ENCODE measurements at places on chromosomes 4 and X. TPM values are rescaled to one million over a fixed set of nuclear protein-coding genes. Genes with fewer than 3 reads are reported as not detected.

Gene TMPRSS11A
- not detected for total RNA-seq

DNA sequence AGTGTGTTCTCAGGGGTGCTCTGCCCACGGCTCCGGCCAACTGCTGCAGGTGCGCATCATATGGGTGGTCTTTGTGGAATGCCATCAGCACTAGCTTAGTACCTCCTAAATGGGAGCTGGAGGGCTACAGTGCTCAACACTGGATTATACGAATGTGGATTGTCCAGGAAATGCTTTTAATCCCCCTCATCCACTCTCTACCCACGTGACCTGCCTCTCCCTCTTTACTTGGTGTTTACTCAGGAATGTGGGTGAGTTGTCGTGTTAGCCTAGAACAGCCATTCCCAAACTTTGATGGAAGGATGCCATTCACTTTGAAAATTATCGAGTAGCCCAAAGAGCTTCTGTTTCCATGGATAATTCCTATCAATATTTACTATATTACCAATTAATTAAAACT, 150.8 kb downstream of the PTTG2 start:
- H3K4me3 ChIP-seq: no peak overlapping the region
- no peak overlapping the region for H3K27ac ChIP-seq
- H3K27me3 ChIP-seq: no peaks in the 10 kb centered on the region
- peaks cover 67% of the 10 kb centered on the region for H3K4me1 ChIP-seq

DNA sequence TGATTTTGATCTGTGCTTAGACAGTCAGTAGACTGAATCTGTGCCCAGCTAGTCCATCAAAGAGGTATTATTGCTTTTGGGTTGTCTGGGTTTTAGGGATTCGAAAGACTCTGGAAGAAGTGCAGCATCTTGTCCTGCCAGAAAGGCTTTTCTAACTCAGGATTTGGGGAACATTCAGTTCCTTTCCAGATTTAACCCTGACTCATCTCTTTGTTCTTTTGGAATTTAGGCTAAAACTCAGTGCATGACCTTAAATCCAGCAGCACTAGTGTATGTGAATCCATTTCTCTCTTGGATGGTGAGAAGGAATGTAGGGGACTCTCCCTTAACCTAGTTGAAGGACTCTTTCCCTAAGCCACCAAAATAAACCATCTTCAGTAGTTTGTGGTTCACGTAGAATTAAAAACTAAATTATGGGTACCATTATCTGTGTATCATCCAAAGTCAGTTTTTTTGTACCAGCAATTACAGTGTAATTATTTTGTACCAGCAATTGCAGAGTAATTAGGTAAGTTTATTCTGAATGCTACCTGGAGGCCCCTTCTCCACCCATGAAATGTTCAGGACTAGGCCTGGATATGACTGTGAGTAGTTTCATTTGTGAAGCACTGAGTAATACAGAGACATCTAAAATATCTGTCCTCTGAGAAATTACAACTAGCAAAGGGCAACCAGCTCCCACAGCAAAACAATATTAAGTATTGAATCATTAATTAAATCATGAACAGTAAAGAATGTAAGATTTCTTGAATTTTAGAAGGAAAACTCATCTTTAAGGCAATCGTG, 384.0 kb downstream of the TMA16 start:
- DNase-seq: no peak
- H3K36me3 ChIP-seq: no peaks in the 10 kb centered on the region
- H3K4me1 ChIP-seq: no peaks in the 10 kb centered on the region
- no peak overlapping the region for H3K27ac ChIP-seq
- H3K4me3 ChIP-seq: no peak overlapping the region

DNA sequence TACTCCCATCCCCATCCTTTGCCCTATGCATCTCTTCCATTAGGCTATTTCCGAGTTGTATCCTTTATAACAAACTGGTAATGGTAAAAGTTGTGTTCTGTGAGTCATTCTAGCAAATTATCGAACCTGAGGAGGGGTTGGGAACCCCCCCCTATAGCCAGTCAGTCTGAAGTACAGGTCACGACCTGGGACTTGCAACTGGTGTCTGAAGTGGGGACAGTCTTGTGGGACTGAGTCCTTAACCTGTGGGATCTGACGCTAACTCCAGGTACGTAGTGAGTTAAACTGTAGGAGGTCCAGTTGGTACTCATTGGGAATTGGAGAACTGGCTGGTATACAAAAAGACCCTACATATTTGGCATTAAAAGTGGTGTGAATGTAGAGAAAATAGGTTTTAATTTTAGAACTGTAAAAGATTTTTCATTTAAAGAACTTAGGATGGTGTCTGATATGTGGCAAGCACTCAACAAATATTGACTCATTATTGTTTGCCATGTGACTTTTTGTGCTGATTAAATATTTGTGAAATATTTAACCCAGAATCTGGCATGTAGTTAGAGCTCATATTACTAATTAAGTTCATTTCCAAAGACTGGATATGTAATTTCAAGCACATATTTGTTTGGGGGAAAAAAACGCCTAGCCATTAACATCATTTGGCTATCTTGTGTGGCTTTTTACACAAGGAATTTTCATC, 50.7 kb downstream of the CHST7 start:
- no peaks in the 10 kb centered on the region for H3K36me3 ChIP-seq
- H3K4me1 ChIP-seq: peaks cover 21% of the 10 kb centered on the region

- H3K36me3 ChIP-seq: peaks cover 64% of the 10 kb centered on the region
- H3K27me3 ChIP-seq: peaks cover 28% of the 10 kb centered on the region
- peak overlapping the region; percentile 99 for H3K27ac ChIP-seq
- peak overlapping the region; percentile 68 for H3K4me3 ChIP-seq
- H3K4me1 ChIP-seq: peaks cover 80% of the 10 kb centered on the region
- DNase-seq: peak; percentile 82
Observed at GRCh38 chrX:45758319-45758718, 557.6 kb upstream of the DIPK2B start.

DNA sequence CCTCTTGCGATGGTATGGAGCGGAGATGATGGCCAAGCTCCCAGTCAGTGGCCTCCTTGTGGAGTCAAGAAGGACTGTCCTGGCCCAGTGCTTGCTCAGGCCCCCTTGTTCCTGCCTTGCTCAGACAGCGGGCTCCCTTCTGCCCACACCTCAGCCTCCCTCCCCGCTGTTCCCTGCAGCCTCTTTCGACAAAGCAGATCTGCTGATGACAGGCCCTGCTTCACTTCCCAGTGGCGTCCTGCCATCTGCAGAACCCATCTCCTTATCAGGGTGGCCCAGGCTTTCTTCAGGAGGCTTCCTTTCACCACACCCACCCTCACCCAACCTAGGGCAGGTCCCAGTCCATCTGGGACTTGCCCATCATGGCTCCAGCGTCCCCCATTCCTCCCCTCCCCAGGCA, 80.0 kb downstream of the CLDN34 start:
- H3K27ac ChIP-seq: no peak overlapping the region
- no peaks in the 10 kb centered on the region for H3K36me3 ChIP-seq
- H3K27me3 ChIP-seq: no peaks in the 10 kb centered on the region
- H3K4me1 ChIP-seq: peaks cover 43% of the 10 kb centered on the region

DNA sequence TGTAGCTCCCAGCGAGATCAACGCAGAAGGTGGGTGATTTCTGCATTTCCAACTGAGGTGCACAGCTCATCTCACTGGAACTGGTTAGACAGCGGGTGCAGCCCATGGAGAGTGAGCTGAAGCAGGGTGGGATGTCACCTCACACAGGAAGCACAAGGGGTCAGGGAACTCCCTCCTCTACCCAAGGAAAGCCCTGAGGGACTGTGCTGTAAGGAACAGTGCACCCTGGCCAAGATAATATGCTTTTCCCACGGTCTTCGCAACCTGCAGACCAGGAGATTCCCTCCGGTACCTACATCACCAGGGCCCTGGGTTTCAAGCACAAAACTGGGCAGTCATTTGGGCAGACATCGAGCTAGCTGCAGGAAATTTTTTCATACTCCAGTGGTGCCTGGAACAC, 216.4 kb upstream of the TET2 start:
- no peak overlapping the region for H3K27ac ChIP-seq
- no peaks in the 10 kb centered on the region for H3K36me3 ChIP-seq
- H3K27me3 ChIP-seq: peaks cover 2% of the 10 kb centered on the region
- no peak for DNase-seq
- no peak overlapping the region for H3K4me3 ChIP-seq

Gene DKC1
- 52.2 TPM for total RNA-seq

DNA sequence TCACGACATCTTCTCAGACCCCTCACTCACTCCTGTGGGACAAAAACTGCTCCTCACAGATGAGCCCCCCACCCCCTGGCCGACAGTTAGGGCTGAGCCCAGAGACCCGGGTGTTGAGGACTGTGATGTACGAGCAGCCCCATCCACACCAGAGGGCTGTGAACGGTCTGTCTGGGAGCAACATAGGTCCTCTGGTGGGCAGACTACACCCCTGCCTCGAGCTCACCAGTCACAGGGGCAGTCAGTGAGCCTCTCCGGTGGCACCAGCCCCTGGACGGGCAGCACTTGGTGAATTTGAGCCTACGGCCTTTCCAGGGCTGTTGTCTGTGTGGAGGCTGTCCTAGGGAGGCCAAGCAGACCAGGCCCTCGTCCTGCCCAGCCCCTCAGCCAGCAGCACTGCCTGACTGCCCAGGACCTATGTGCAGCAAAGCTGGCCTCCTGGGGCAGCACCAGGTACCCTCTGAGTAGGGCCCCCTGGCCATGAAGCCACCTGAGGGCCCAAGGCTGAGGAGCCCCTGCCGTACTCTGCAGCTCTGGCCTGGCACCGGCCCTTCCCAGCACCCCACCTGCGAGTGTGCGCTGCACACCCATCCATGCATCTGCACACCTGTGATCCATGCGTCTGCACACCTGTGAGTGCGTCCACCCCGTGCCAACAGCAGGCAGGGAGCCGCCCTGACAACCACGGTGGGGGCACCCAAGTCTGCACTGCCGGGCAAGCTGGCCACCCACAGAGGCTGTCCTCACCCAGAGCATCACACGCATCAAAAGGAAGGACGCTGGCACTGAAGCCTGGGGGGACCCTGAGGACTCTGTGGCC, 111.6 kb upstream of the NKX1-1 start:
- H3K4me1 ChIP-seq: no peaks in the 10 kb centered on the region
- no peaks in the 10 kb centered on the region for H3K36me3 ChIP-seq
- DNase-seq: no peak
- H3K27me3 ChIP-seq: peaks cover 22% of the 10 kb centered on the region

Gene SLC30A9
- 69.9 TPM for total RNA-seq

Gene CSAG1
- total RNA-seq: not detected

- H3K27me3 ChIP-seq: no peaks in the 10 kb centered on the region
- H3K27ac ChIP-seq: no peak overlapping the region
- DNase-seq: no peak
- H3K4me3 ChIP-seq: no peak overlapping the region
Observed at GRCh38 chrX:152614791-152615190, 22.9 kb upstream of the GABRQ start.

DNA sequence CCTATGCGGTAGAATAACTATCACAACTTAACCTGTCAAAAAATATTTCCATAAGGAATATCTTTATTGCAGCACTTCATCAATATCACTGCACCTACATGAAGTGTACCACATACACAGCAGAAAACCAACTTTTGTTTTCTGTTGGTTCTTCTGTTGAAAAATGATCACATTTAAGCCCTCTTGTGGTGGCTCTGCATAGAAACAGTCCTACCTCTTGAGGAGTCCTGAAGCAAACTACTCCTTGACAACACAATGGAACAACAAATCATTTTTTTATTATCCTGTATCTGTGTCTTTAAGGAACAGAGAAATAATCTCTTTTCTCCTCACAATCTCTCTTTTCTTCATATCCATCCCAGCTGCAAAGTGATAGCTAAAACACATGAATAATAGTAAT, 39.8 kb upstream of the ATOH1 start:
- no peak overlapping the region for H3K27ac ChIP-seq
- H3K27me3 ChIP-seq: no peaks in the 10 kb centered on the region
- H3K36me3 ChIP-seq: no peaks in the 10 kb centered on the region
- no peaks in the 10 kb centered on the region for H3K4me1 ChIP-seq
- no peak overlapping the region for H3K4me3 ChIP-seq
- DNase-seq: peak; percentile 13

GRCh38 chrX:77087529-77088169, 359.5 kb upstream of the FGF16 start:
- no peaks in the 10 kb centered on the region for H3K27me3 ChIP-seq
- peak; percentile 13 for DNase-seq
- no peaks in the 10 kb centered on the region for H3K4me1 ChIP-seq
- H3K36me3 ChIP-seq: no peaks in the 10 kb centered on the region
- H3K27ac ChIP-seq: no peak overlapping the region
- no peak overlapping the region for H3K4me3 ChIP-seq

- peak overlapping the region; percentile 84 for H3K27ac ChIP-seq
- H3K4me1 ChIP-seq: peaks cover 67% of the 10 kb centered on the region
- H3K4me3 ChIP-seq: peak overlapping the region; percentile 60
- no peak for DNase-seq
Observed at GRCh38 chr4:183164963-183165362, 65.9 kb downstream of the WWC2 start.

DNA sequence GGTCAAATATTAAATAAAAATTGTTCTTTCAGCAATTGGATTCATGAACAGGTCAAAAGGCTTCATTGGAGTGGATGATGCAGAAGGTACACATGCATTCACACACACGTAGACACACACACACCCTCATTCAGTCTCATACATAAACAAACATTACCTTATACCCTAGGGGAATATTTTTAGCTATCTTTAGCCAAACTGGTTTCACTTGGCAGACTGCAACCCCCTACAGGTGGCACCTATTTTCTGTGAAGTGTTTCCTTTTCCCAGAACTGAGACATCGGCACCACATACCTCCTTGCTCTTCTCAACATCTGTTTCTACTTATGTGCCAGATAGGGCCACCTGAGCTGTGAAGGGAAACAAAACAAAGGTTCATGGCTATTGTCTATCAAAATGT, 18.5 kb upstream of the KDR start:
- no peak overlapping the region for H3K27ac ChIP-seq
- H3K27me3 ChIP-seq: no peaks in the 10 kb centered on the region
- H3K4me1 ChIP-seq: no peaks in the 10 kb centered on the region
- no peak overlapping the region for H3K4me3 ChIP-seq
- DNase-seq: no peak
- H3K36me3 ChIP-seq: no peaks in the 10 kb centered on the region

Gene MTTP
- not detected for total RNA-seq

DNA sequence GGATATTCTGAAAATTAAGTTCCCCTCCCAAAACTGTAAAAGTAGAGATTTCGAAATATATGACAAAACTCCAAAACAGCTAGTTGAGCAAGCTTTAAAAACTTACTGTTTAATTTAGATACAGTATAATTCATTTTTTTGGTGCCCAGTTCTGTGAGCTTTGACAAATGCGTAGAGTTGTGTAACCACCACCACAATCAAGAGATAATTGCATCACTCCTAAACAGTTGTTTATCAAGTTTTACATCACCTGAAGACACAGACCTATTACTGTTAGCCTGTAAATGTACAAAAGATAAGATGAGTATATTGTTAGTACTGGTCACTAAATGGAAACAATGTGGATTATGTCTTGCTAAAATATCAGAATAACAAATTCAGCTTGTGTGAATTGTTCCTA, 62.3 kb downstream of the ALG13 start:
- no peaks in the 10 kb centered on the region for H3K27me3 ChIP-seq
- no peak for DNase-seq
- no peaks in the 10 kb centered on the region for H3K4me1 ChIP-seq
- H3K4me3 ChIP-seq: no peak overlapping the region
- H3K27ac ChIP-seq: no peak overlapping the region

Gene DCAF8L2
- not detected for total RNA-seq

Gene SASH3
- total RNA-seq: not detected

DNA sequence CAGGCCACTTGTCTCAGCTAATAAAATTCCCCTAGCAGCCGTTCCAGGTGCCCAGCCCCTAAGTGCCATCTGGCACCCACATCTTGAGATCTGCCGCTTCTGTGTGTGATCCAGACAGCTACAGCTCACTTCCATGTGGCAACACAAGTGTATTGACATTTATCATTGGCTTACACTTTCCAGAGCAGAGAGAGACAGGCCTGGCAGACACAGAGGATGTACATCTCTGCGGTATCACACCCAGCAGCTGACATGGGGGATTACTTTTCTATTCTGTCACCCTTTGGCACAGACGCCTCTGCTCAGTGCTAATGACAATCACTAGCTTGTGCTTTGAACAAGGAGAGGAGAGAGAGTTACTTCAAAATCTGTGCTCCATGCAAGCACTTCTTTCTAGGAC, 195.9 kb downstream of the KDR start:
- H3K36me3 ChIP-seq: no peaks in the 10 kb centered on the region
- H3K27ac ChIP-seq: no peak overlapping the region
